ENCODE measurements at places on chromosomes 5 and 9.

DNA sequence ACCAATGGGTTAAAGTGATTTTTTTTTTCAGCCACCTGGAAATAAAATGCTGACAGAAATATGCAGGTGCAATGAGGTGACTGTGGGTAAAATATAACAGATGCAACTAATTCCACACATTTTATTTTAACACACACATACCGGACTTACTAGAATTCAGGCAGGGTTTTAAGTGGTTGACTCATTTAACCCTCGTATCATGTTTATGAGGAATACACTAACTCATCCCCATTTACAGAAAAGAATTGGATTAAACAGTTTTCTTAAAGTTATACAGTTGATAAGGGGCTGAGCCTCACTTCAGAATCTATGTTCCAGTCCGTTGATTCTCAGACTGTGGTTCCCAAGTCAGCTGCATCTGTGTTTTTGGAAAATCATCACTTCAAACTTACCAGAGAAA is 207.5 kb downstream of the CHSY3 start:
- no peak for DNase-seq

DNA sequence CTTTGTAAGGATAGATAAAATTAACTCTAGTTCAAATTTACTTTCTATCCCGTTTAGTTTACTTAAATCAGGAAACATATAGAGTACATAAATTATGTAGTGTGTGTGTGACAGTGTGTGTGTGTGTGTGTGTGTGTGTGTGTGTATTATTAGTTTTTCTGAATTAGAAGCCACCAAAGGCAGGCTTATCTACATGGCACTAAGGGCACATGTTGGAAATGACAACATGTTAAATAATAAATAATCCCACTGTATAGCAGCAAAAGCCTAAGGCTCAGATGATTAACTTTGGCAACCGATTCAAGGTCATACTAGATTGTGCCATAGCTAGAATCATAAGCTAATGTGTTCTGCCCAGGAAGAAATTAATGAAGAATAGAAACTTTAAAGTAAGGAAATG is 54.6 kb downstream of the MEGF9 start:
- no peak for DNase-seq

DNA sequence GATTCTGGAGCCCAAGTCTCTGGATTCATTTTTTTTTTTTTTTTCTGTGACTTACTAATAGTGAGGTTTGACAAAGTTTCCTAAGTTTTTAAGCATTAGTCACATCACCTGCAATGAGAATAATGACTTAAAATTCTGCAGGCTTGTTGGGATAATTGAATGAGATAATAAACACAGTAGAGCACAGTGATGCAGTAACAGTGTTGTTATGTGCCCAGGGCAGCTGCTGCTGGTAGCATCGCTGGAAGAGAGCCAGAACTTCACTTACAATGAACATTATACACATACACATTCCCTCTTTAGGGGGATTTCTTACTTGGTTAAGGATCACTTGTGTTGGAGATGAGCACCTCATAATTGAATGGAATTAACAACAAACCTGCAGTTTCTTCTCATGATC is 78.9 kb downstream of the ALDH7A1 start:
- DNase-seq: no peak

DNA sequence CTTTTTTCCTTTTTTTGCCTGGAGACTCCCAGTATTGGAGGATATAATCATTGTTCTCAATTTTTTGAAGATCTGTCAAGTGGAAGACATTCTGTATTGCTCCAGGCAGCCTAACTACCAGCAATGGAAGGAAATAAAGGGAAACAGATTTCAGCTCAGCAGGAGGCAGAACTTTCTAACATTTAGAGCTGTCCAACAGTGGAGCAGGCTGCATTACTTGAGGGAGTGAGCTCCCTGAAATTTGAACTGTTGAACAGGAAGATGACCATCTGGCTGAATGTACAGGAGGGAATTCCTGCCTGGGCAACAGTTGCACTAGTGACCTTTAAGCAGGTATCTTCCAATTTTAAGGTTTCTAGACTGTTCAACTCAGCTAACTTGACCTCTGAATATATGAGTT is 1.1 kb upstream of the GAPVD1 start:
- no peak for DNase-seq

- no peak for DNase-seq
These were observed 7.9 kb upstream of the FAT2 start for GRCh38 chr5:151598984-151599383.

GRCh38 chr9:10548348-10548747 is 64.5 kb downstream of the PTPRD start:
- no peak for DNase-seq

DNA sequence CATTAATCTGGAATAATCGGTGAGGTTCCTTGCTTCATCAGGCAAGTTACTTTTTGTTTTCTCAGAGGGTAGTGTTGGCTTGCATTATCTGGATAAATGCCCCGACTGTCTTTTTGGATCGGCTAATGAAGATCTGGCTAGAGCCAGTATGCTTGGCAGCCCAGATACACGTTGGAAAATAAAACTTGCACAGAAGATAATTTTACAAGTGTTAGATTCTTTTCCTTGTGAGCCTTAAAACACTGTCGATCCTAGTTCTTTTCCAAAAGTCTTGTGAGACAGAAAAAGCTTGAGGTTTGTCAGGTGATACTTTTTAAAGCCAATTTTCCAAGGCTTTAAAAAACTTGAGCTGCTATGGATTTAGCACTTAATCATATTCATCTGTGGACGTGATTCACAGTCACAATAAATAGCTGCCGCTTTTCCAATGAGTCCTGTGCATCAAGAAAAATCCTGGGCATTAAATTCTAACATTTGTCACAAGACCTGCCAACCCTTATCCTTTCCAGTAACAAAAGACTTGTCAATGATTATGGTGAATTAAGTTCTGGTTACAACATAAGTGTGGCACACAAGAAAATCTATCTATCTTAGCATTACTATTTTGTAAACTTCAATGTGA is 68.5 kb downstream of the PRLR start:
- no peak for DNase-seq

DNA sequence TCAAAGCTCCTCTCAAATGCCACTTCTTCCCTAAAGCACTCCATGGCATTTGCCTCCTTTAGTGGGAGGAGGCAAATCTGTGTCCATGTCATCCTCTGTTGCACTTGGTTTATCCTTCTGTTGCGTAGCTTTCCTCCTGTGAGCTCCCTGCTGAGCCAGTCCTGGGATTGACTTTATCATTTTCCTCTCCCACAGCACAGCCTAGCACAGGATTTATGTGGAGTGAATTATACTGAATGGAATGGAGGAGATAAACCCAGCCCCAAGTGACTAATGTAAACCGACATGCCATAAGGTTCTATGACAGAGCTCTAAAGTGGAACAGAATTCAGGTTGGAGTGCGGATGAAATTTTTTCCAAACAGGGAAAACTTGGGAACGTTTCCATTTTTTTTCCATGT is 26.4 kb upstream of the TOMM5 start:
- no peak for DNase-seq

DNA sequence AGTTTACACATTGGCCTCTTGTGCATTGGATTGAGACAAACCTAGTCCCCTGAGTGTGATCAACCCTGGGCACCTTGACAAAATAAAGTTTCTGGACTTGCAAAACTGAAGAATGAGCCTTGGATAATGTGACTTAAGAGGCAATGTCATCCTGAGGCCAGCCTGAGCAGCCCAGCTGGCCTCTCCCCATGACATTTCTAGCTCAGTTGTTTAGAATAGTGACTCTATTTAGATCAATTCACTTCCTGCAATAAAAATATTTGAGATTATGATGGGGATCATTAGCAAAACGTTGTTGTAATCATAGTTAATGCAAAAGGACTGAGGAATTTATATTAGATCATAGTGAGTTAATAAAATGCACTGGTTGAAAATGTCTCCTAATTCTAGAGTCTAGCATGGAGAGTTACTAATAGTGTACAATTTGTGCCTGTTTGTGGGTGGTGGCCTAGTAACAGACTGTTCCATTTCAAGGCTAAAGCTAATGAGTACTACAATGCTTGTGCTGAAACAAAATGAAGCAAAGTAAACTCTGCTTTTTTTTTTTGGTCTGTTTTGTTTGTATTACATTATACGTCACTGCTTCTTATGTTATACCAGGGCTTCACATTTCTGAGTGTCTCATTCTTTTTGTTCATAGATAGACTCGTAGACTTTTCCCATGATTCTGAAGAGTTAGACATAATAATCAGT is 10.9 kb upstream of the RHOBTB3 start:
- no peak for DNase-seq

GRCh38 chr9:115668521-115668920 is 485.1 kb upstream of the PAPPA start:
- no peak for DNase-seq

- no peak for DNase-seq
These were observed 220.3 kb downstream of the NR3C1 start for GRCh38 chr5:143182901-143183820.

GRCh38 chr9:123246534-123246933 is 21.9 kb downstream of the STRBP start:
- DNase-seq: no peak

GRCh38 chr9:111427186-111427585 is 57.0 kb downstream of the ECPAS start:
- peak; percentile 55 for DNase-seq

DNA sequence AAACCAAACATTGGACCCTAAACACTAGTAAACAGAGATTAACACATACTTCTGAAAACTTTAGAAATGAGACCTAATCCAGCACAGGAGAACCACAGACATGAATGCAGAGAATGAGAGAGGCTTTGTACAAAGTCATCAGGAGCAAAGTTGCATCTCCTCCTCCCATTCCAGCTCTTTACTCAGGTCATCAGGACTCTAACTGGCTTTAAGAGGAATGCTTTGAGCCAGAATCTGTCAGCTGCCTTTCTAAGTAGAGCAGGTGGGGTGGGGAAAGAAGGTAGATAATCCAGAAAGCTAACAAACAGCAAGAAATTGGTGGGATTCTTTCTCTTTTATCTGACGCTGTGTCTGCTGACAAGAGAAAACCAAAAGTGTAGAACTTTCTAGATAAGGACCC is 582.7 kb upstream of the DMAC1 start:
- no peak for DNase-seq

GRCh38 chr5:152397581-152397980 is 7.5 kb downstream of the NMUR2 start:
- DNase-seq: no peak

GRCh38 chr9:110832926-110833325 is 164.3 kb downstream of the MUSK start:
- no peak for DNase-seq

GRCh38 chr5:62720031-62720441 is 141.4 kb downstream of the LRRC70 start:
- no peak for DNase-seq

GRCh38 chr5:76273206-76273885 is 129.7 kb upstream of the IQGAP2 start:
- DNase-seq: peak; percentile 38

GRCh38 chr5:147390654-147391225 is 119.1 kb downstream of the DPYSL3 start:
- DNase-seq: peak; percentile 70

GRCh38 chr5:68084396-68084795 is 131.2 kb upstream of the PIK3R1 start:
- peak; percentile 18 for DNase-seq

DNA sequence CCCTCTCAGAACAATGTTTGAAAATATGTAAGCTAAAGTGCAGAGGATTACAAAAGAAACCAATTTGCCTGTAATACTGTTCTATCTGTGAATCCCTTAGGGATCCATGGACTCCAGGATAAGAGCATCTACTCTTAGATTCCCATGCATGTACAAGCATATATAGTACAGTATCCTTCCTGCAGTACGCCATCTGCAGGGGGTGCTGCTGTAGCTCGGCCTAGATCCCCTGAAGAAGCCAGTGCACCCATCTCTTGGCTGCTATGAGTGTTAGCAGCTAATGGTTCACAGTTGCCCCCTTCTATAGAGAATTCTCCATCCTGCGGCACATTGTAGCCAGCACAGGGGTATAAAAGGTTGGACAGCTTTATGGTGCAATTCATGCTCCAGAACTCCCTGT is 61.8 kb upstream of the SLC30A5 start:
- no peak for DNase-seq

- peak; percentile 50 for DNase-seq
These were observed 4.2 kb upstream of the NFIL3 start for GRCh38 chr9:91427873-91428272.

DNA sequence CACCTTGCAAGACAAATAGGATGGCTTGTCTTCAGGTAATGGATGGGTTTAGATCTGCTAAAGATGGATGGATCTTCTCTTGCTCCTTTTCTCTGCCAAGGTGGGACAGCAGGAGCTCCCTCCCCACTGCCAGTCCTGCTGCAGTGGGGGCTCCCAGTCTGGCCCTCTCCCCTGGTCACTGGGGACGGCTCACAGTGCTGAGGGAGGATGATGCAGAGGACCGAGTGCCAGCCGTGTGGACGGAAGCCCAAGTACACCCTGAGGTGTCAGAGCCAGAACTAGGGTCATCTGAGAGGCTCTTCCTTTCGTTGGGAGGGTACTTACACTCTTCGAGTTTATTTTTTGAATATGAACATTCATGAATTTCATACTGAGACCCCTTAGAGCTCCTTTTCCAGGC is 5.7 kb downstream of the CCDC69 start:
- no peak for DNase-seq

DNA sequence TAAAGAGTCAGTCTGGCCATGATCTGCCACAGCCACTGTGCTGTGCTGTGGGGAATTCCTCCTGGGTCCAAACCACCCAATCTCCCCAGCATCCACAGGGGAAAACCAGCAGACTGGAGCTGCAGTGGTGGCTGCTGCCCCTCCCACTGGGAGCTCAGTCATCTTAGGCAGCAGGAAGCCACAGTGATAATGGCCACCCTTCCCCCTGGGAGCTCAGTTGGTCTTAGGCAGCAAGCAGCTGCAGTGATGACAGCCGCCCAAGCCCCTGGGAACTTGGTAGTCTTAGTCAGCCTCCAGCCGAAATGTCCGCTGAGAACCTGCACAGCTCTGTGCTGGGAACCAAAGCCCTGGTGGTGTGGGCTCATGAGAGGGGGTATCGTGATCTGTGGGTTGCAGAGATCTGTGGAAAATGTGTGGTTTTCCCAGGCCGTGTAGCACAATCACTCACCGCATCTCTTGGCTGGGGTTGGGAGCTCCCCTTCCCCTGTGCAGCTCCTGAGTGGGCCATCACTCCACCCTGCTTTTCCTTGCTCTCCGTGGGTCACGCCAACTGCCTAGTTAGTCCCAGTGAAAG is 38.4 kb upstream of the SMIM15 start:
- DNase-seq: no peak

- no peak for DNase-seq
These were observed 24.0 kb downstream of the FOXD1 start for GRCh38 chr5:73424556-73424977.

- no peak for DNase-seq
These were observed 201.2 kb downstream of the FOXD4L6 start for GRCh38 chr9:40927260-40927631.

- DNase-seq: no peak
These were observed 17.5 kb downstream of the LRRC70 start for GRCh38 chr5:62596096-62596495.

- DNase-seq: no peak
These were observed 15.9 kb upstream of the CDKN2AIPNL start for GRCh38 chr5:134427540-134428041.

- DNase-seq: no peak
These were observed 126.6 kb downstream of the NSG2 start for GRCh38 chr5:174172152-174172551.

DNA sequence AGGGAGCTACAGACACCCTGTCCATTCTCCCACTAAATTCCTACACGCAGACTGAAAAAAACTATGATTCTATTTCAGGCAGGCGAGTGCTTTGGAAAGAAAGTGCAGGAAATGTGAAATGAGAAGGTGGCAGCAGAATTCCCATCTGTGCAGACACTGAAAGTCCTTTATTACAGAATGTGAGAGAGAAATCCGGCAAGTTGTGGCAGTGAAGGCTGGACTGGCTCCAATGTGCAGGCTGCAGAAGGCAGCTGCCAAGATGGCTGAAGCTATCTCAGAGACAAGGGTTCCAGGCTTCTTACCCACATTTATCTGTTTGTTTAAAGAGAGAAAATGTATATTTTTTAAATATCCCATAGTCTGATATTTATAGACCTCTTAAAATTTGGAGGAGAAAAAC is 161.8 kb upstream of the VLDLR start:
- DNase-seq: no peak
